Vagina (tissue), 2 donors: ENCODE measurements at places on chromosomes 16 and 17.

DNA sequence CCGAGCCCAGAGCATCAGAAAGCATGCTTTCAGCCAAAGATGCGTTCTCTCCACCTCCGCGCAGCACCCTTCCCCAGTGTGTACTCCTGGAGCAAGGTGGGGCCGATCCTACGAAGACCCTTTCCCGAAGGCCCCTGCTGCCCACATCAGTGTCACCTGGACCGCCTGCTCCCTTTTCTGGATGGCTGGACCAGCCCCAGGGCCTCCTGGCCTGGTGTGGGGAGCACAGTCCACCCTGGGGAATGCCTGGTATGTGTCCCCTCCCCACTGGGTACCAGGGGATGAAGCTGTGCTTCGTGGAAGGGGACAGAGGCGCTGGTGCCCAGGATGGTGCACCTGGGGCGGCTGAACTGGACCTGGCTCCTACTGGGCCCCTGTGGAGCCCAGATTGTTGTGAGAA, 173.8 kb downstream of the SEC14L1 start:
- no peak for DNase-seq

DNA sequence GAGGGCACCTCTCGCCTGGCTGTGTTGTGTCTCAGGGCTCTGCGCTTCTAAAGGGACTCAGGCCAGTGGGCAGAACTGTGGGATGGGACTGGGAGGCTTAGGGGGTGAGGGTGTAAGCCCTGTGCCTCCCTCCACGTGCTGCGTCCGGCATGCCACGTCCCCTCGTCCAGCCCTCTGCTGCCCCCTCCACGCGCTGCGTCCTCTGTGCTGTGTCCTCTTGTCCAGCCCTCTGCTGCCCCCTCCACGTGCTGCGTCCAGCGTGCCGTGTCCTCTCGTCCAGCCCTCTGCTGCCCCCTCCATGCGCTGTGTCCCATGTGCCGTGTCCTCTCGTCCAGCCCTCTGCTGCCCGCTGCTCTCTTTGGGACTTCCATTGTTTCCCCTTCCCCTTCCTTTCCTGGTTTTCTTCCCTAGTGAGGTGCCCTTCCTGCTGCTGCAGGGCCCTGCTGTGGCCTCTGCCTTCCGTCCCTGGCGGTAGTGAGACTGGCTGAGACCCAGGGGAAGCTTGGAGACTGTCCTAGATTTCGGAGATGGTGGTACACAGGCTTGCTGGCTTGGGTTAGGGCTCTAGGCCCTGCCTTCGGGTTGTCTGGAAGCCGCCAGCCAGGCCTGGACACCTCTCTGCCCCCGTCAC, 6.4 kb upstream of the ZNF750 start:
- DNase-seq = no peak

DNA sequence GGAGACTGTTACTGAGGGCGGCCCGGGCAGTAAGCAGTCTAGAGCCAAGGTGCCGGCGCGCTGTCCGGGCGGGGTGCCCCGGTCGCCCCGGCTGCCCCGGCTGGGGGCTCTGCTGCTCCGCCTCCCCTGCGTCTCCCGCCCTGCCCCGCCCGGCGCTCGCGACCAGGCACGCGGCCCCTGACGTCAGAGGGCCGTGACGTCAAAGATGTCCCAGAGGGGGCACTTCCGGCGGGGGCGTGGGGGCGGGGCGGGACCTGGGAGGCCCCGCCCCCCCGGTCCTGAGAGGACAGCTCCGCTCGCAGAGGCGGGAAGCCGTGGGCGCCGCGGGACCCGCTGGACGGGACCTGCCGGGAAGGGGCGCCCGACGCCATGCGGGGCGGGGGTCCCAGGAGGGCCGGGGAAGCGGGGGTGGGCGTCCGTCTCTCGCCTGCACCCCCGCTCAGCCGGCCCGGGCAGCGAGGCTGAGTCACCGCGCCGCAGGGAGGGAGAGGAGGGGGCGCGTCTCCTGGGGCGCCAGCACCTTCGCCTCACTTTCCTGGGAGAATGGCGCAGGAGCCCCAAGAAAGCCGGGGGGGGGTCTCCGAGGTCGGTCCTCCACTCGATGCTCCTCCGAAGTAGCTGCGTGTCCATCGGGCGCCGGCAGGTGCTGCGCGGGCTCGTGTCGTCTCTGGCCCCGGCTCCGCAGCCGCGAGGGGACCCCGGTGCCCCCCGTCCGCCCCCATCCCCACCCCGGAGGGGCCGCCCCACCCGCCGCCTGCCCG, 4.4 kb upstream of the HIC1 start:
- DNase-seq = no peak

DNA sequence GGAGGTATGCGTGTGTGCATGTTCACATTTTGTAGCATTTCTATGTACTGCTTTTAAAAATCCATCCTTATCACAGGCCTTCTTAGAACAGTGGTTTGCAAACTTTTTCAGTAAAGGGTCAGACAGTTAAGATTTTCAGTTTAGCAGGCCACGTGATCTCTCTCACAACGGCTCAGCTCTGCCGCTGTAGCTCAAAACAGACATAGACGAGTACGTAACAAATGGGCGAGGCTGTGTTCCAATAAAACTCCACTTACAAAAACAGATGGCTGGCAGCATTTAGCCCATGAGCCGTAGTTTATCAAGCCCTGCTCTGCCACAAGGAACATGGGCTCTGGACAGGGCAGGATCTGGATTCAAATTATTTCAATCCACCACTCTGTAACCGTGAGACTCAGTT, 141.8 kb downstream of the XYLT1 start:
- DNase-seq = no peak

- no peak for DNase-seq
Measured at GRCh38 chr17:46949291-46950174, 26.6 kb downstream of the GOSR2 start.

GRCh38 chr17:54177606-54178308, 355.0 kb downstream of the KIF2B start:
- DNase-seq = no peak

- DNase-seq = no peak
Measured at GRCh38 chr17:17749921-17750320, 68.7 kb downstream of the RAI1 start.

GRCh38 chr16:57884655-57885133, 82.4 kb upstream of the KIFC3 start:
- DNase-seq = no peak

DNA sequence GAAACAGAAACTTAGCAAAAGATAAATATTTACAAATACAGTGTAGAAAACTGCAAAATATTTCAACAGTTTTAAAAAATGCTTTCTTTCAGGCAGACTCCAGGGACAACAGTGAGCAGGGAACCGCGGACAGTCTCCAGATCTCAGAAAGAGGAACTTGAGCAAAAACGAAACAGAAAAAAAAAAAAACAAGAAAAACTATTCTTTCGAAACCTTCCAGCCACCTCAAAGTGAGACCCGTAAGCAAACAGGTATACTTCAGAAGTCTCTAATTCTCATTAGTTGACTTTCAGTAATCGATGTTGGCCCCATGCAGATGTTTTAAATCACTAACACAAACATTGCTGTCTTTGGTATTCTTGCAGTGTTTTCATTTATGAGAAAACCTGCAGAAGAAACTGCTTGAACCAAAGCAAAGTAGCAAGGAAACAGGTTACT, 15.7 kb upstream of the CCL1 start:
- DNase-seq = no peak

GRCh38 chr17:1878419-1879121, 48.8 kb downstream of the RPA1 start:
- no peak for DNase-seq

DNA sequence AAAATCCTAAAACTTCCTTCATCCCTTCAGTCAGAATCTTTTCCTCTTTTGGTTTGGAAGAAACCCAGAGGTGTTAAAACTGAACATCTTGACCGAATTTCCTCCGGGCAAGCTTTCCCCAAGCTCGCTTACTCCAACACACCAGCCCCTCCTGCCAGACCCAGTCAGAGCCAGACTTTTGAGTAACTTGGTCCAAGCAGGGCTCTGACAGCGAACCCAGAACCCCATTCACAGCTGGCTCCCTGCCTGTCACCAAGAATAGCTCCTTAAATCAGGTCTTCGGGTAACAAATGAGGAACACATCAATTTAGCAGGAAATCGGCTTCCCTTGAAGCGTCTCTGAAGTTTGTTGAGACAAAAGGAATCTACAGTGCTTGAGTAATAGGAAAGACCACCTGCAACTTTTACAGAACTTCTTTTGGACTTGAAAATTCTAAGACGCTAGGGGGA, 27.3 kb downstream of the GAS7 start:
- DNase-seq = no peak

- DNase-seq = no peak
Measured at GRCh38 chr17:32461853-32462617, 17.7 kb downstream of the PSMD11 start.

DNA sequence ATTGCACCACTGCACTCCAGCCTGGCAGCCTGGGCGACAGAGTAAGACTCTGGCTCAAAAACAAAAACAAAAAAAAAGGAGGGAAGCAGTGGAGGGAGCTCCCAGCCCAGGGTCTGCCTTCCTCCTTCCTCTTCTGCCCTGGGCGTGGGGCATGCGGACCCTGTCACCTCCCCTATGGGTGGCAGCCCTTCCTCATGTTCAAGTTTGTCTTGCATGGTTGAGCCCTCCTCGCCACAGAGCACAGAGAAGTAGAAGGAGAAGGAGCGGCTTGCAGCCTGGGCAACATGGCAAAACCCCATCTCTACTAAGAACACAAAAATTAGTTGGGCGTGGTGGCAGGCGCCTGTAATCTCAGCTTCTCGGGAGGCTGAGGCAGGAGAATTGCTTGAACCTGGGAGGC, 21.4 kb upstream of the TIMP2 start:
- no peak for DNase-seq

GRCh38 chr17:4221899-4222659, 41.7 kb downstream of the ANKFY1 start:
- no peak for DNase-seq

- DNase-seq = no peak
Measured at GRCh38 chr17:50157891-50158290, 7.4 kb upstream of the PPP1R9B start.

DNA sequence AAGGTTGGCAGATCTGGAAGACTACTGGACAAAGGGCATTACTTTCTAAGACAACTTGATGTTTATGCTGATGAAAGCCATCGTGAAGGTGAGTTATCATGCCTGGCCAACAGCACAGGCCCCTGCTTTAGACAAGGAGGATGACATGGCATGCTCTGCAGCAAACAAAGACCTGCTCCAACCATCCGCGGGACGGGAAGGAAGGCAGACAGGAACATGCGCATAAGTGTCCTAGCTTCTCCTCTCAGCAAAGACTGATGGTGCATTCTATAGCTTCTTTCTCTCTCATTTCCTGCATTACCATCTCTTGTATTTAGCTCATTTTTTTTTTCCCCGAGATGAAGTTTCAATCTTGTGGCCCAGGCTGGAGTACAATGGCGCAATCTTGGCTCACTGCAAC, 5.4 kb downstream of the NPLOC4 start:
- DNase-seq = no peak

DNA sequence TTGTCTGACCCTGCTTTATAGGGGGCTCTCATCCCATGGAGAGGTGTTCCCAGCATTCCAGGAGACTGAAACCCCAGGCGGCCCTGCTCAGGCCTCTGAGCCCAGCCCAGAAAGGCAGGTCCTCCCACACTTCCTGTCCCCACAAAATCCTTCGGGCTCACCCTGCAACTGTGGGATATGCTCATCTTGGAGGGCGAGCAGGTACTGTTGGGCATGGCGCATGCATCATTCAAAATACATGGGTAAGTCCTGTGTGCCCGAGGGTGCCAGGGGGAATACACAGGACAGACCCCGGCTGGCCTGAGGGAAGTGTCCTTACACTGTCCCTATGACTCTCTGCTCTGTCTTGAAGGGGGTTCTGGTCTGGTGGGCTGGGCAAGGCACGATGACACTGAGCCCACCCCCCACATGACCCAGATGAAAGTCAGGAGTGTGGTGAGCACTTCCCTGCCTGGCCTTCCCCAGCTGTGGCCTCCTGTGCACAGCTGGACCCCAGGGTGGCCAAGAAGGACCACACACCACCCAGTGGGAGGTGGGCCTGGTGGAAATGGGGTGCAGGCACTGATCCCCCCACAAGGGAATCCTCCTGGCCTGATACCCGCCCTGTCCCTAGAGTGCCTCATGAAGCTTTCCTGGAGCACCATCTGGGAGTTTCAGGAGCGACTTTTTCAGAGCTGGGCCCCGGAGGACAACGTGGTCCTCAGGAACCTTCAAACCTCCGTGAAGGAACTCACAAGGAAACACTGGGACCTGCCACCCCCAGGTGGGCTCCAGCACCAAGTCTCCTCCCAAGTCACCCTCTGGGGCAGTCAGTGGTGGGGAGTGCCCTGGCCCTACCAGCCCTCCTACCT, 46.7 kb downstream of the USP22 start:
- DNase-seq = no peak

GRCh38 chr17:6100891-6101500, 30.8 kb downstream of the WSCD1 start:
- DNase-seq = no peak

DNA sequence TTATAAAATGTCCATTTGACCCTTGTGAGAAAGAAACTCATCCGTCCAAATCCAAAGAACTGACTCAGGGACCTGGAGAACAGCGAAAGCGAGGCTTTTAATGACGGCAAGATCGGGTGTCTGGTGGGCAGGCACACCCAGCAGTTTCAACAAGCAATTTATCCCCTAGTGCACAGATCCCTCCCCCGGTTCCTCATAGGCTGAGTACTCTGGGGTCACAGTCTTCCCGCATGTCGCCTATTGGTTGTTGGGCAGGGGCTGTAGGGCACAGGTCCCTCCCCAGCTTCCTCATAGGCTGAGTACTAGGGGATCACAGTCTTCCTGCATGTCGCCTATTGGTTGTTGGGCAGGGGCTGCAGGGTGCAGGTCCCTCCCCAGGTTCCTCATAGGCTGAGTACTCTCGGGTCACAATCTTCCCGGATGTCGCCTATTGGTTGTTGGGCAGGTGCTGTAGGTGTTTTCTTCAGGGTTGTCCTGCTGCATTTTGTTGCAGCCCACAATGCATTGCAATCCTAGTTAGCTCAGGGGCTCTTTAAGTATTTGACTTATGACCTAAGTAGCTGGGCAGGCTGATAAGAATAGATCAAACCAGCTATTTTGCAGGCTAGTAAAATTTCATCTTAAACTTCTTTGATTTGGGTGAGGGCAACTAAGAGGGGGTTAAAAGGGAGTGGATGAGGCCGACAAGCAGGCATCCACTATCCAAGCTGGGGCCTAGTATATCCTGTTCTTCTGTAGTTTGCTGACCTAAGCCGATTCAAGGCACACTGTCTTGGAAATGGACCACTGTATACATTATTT, 3.6 kb upstream of the UTS2R start:
- no peak for DNase-seq

- no peak for DNase-seq
Measured at GRCh38 chr17:32659419-32659842, 172.6 kb downstream of the CDK5R1 start.

DNA sequence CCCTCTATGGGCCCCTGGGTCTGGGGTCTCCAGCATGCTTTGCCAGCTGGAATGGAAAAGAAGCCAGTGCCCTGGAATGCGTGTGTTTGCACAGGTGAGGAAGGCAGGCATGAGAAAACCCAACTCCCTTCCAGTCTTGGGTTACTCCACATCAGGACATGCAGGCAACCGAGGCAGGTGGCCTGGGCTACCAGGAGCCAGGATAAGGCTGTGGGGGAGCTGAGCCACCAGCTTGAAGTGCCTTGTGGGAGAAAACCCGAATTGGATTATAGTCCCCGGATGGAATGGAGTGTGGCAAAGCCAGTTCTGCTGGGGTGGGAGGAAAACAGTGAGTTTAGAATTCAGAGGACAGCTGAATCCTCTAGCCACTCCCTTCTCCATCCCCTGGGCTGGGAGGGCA, 7.2 kb downstream of the SRCIN1 start:
- no peak for DNase-seq
